ENCODE measurements at places on chromosomes 13 and 19.

DNA sequence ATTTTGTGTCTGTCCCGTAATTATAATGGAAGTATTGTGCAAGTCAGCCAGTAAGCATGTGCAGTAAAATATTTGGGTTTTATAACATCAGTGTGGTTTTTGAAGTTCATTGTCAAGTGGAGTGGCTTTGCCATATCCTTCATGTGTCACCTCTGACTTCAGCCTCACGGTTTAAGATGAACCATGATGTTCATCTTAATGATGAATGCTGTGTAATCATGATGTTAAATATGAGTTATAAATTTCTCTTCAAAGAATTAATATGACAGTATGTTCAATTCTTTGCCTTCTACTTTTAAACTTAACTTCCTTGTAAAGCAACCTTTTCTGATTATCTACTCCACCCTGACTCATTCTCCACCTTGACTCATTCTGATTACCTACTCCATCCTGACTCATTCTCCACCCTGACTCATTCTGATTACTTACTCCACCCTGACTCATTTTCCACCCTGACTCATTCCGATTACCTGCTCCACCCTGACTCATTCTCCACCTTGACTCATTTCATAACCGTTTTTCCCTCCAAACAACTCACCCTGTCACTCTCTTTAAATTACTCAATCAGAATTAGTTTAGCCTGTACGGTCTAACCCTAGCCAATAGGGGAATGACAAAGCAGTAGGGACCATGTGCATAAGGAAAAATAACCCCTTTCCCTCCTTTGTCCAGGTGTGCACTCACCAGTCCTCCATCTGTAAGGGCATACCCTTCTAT lies 50.3 kb upstream of the ANKRD10 start:
- DNase-seq = peak; percentile 59

GRCh38 chr13:61485128-61485765 lies 69.6 kb upstream of the PCDH20 start:
- no peak for DNase-seq

DNA sequence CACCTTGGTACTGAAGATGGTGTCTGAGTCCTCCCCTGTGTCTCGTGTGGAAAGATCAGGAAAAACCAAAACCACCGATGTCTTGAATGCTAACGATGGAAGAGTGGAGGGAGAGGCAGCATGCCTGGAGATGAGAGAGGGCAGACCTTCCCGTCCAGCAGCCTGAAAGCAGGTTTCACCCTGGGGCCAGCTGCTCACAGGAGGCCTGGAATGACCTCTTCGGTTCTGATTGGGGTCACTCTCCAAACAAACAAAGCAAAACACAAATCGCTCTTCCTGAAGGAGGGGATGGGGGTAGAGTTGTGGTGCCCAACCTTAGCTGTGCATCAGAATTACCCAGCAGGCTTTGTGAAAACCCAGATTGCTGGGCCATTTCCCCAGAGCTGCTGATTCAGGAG lies 142.3 kb upstream of the SOX1 start:
- no peak for DNase-seq

DNA sequence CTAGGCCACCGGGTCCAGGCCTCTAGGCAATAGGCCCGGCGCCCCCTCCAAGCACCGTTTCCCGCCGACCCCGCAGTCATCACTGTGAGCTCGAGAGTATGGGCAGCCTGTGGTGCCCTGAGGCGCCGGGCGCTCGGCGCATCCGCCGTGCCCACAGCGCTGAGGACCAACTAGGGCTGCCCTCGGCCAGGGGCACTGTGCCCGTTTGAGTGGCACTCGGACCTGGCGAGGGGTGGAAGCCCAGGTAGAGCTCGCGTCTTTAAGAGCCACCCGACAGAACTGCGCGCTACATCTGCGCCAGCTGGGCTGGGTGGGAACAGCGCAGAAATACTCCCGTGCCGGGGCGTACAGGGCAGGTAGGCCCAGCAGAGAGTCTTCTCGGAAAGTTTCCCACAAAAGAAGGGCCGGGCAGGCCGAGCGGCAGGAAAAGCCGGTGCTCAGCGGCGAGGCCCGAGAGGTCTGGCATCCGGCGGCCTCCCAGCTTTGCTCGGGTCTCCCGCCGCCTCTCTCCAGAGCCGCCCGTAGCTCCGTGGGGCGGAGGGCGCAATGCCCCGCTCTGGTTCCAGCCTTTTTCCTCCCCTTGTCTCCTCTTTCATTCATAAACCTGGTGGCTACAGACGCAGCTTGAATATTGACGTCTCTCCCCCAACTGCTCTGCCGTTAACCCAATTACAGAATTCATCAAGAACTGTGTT lies 5.4 kb upstream of the SOX1 start:
- DNase-seq = no peak

DNA sequence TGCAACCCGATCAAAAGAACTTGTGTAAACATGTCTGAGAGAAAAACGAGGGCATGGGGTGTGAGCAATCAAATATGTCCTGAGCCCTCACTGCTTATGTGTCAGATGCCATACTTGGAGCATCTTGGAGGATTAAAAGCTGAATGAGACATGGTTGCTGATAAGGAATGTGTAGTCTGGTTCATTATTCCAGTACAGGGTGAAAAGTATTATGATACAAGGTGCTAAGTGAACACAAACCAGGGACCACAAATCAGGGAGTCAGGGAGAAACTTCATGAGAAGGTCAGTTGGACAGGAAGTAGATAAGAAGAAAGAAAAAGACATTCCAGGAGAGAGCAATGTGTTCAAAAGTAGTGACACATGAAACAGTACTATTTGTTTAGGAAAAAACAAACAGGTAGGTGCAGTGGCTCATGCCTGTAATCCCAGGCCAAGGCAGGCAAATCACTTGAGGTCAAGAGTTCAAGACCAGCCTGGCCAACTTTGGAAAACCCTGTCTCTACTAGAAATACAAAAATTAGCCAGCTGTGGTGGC lies 2.0 kb upstream of the RCBTB1 start:
- no peak for DNase-seq

- DNase-seq = peak; percentile 44
Measured at GRCh38 chr19:16830679-16831078, 1.5 kb downstream of the SIN3B start.

DNA sequence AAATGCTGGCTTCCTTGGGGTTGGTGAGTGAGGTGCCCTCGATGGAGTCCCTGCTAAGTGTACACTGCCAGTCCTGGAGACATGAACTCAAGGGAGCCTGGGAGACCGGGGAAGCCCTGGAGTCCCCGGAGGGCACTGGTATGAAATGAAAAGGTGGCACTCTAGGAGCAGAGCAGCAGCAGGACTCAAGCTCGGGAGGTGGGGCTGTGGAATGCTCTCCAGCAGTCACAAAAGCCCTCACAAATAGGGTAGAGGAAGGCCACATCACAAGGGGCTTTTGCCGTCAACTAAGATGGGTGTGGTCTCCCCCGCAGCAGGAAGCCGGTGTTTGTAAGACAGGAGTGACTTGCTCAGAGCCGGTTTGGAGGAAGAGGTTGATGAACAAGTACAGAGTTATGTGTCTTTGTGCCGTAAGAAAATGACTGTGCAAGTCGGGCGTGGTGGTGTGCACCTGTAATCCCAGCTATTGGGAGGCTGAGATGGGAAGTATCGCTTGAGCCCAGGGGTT lies 19.3 kb downstream of the CCNE1 start:
- no peak for DNase-seq

- no peak for DNase-seq
Measured at GRCh38 chr13:54657588-54657987, 1629.0 kb downstream of the OLFM4 start.

DNA sequence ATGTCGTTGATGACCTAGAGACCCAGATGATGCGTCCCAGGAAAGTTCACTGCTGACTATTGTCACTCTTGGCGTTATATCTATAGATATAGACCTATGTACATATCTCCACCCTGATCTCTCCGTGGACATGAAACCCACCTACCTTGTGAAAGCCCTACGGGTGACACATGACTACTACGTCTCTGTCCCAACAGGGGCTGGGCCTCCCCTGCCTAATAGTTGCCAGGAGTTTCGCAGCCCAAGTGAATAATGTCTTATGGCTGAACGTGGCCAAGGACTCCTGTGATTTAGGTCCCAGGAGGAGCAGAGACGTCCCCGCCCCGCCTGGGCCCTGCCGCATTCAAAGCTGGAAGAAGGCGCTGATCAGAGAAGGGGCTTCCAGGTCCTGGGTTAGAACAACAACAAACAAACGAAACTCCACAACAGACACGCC lies 4.9 kb upstream of the POU4F1 start:
- DNase-seq = no peak

DNA sequence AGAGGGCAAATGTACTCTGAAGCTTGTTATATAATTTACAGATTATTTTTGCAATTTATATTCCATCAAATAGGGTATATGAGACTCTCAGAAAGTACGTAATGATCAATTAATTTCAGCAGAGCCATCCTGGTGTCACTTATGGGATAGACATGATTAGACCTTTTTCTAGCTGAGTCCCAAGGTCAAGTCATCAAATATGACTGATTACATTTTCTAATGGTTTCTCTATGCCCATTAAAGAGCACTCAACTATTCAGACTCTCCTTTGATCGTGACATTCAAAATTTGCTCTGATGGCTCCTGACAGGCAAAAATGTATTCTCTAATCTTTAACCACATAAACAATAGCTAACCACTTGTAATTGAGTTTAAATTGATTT lies 469.2 kb downstream of the COG6 start:
- DNase-seq = no peak

- DNase-seq = no peak
Measured at GRCh38 chr13:58919551-58919950, 1244.2 kb downstream of the DIAPH3 start.

DNA sequence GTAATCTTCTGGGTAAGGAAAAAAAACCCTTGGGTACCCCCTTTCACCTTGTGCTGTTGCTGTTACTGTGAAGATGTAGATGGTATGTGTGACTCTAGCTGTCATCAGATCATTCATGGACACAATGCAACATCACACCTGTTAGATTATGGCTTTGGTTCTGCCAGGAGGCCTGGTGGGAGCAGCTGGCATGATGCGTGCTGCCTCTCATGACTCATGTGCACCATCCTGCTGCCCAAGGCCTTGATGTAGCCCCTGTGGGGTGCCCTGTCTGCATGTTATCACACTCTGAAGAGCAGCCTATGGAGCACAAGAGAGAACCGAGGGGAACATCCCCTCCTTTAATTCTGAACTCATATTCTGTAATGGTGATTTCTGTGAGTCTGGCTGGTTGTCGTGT lies 57.7 kb upstream of the TEX29 start:
- DNase-seq = no peak

DNA sequence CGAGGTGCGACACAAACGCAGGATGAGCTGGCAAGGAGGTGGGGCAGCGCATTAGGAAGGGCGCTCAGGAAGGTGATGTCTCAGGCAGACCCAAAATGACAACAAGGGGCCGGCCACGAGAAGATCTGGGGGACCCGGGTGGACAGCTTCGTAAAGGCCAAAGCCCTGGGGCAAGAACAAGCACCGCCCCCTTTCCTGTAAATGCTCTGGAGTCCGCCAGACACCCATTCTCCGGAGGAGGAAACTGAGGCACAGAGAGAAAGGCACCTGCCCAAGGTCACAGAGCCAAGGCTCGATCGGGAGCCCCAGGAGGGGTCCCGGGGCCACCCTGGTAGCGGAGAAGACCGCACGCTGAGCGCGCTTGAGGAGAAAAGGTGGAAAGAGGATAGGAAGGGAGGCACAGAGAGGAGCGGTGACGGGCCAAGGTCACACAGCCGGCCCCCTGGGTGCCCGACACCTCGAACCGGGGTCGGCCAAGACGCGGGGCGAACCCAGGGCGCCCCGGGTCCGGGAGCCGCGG lies 571 bp downstream of the SAFB2 start:
- DNase-seq = no peak

DNA sequence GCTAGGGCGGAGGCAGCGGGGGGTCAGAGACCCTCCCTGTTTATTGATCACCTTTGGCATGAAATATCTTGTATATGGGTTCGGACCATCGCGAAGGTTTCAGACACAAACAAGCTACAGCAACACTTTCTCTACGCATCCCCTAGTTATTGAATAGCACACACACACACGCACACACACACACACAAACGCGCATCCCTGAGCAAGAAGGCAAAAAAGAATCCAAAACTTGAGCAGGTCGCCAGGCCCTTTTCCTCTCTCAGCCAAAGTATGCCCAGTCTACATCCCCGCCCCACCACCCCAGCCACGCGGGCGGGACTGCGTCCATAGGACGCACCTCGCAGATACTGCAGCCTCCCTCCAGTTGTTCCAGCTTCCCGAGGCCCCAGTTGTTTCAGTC lies 16.0 kb downstream of the POU4F1 start:
- DNase-seq = no peak

- DNase-seq = no peak
Measured at GRCh38 chr13:108728370-108728769, 99.0 kb downstream of the MYO16 start.

DNA sequence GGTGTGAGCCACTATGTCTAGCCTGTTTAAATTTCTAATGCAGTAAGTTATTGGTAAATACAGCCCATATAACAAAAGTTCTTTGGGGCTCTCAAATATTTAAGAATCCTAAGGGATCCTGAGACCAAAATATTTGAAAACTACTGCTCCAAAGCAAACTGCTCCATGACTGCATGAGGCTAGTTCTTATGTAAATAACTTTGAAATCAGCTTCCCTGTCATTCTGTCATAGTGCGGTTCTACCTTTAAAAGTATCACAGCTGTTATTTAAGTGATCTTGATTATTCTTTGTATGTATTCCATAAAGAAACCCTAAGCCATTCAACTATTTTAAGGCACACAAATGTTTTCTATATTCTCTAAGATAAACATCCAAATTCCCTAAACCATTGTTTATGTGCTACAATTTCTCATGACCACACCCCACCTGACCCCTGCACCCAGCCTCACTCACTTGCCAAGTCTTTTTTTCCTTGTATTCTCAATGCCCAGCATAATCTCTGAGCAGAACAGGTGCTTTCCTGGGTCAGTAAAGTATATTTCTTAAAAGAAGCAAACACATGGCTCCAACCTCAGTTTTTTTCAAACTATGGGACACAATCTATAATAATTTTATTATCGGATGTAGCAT lies 146.6 kb downstream of the RNF17 start:
- DNase-seq = no peak

DNA sequence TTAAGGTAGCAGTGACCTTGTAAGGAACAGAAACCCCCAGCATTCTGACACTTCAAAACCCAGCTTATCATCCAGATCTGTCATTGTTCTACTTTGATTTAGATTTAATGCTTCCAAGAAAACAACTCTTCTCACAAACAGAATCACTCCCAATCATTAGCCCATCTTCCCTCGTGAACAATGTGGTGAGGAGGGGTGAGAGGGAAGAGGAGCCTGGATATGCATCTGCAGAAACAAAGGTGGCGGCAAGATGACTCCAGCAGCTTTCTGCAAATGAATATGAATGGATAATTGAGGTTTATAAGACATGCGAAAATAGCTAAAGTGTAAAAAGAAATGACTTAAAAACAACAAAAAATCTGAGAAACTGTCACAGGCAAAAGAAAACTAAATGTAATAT lies 859.9 kb upstream of the SLC10A2 start:
- no peak for DNase-seq

GRCh38 chr19:18118420-18119012 lies 20.9 kb downstream of the MAST3 start:
- no peak for DNase-seq

Data from fibroblast of pulmonary artery (primary cell).